Kasumi-1 (cell line): ENCODE measurements at places on chromosomes 16 and 17.

GRCh38 chr17:2092253-2092652, 37.4 kb downstream of the HIC1 start:
- DNase-seq, result no peak

DNA sequence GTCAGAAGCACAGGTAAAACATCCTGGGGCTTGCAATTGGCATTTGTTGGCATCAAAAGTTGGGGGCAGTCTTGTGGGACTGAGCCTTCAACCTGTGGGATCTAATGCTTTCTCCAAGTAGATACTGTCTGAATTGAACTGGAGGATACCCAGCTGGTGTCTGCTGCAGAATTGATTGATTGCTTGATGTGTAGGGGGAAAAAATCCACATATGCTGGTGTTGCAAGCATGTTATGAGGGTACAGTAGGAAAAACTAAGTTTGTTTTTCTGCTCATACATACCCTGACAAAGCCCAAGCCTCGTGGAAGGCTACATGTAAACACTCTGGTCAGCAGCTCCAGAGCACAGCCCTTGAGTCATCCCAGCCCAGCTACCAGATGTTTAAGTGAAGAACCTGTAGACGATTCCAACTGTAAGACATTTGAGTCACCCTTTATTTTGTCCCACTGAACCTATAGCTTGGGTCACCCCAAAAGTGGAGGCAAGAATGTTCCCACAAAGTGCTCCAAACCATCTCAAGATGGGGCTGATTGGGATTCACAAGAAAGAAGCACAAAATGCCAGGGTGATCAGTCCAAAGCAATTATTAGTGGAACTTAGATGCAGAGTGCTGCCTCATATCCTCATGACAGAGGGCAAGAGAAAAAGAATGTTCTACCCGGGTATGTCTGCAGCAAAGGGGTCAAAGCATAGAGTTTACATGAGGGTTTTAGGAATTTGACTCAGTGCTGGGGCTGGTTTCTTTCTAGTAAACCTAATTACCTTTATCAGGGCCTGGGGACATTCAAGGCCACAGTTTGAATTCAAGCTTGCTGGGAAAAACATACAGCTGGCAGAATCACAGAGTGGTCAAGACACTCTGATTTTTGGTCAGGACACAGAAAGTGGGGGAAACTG, 9.6 kb upstream of the APPBP2 start:
- no peak for DNase-seq

GRCh38 chr16:626787-627453, 3.9 kb upstream of the WFIKKN1 start:
- no peak for DNase-seq

GRCh38 chr17:33292201-33292980, 704 bp downstream of the ASIC2 start:
- DNase-seq, result no peak

GRCh38 chr16:11349599-11350276, 4.5 kb downstream of the RMI2 start:
- DNase-seq, result peak; percentile 31

GRCh38 chr16:67481561-67482232, 740 bp upstream of the ATP6V0D1 start:
- peak; percentile 25 for DNase-seq

DNA sequence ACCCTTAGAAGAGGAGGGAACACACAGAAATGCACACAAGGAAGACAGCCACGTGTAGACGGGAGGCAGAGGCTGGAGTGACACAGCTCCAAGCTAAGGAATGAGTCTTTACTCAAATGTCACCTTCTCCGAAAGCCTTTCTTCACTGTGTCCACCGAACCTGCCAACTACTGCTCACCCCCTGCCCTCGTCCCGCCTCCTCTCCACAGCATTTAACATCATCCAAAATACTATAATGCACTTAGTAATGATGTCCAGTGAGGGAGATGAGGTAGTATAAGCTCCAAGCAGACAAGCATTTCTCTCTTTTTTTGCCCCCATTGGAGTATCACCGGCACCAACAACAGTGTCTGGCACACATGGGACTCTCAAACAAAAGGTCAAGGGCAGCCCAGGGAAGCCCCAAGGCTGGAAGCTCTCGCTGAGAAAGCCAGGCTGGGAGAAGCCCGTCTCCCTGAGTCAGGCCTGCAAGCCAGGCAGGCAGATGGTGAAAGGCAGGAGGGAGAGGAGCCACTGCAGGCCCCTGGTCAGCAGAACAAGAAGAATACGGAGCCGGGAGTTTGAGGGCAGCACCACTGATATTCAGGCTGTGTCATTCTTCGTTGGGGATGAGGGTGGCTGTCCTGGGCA, 25.9 kb downstream of the ZFHX3 start:
- no peak for DNase-seq

GRCh38 chr17:50798424-50799288, 31.3 kb upstream of the ANKRD40CL start:
- DNase-seq, result no peak

GRCh38 chr16:27129401-27129800, 62.7 kb downstream of the C16orf82 start:
- DNase-seq, result no peak

GRCh38 chr17:38703742-38704605, 1.1 kb upstream of the MLLT6 start:
- DNase-seq, result peak; percentile 69

DNA sequence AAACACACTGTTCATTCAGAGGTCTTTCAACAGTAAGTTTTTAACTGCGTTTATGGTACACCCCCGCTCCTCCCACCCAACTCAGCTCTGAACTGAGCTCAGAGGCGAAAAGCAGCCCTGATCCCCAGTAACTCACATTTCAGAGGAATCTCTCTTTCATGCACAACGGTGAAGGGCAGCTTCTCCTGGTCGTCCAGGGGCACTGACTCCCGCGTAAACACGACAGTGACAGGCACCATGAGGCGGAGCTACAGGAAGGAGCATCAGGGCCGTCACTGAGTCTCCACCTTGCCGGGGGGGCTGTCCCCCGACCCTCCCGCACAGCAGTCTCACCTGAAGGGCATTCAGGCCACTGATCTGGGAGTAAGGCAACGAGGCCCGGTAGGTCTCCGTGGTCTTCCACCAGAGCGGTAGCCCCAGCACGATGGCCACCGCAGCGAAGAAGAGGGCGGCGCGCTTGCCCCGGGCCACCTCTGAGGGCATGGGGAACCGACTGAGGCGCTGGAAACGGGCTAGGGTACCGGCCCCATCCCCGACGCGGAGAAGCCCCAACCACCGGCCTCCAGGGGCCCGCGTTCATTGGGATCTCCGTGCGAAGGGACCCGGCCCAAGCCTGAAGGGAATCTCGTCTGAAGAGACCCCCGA, 486 bp downstream of the PIGS start:
- DNase-seq, result peak; percentile 25

DNA sequence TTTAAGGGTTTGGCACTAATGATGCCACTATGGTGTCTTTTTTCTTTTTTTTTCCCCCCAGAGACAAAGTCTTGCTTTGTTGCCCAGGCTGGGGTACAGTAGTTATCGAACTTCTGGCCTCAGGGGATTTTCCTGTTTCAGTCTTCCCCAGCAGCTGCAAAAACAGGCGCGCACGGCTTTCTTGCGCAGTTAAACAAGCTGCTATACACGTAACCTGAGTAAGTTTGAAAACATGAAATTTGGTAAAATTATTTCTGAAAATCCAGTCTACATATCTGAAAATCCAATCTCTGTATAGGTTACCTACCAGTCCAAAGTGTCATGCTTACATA, 11.8 kb downstream of the TEX14 start:
- DNase-seq, result no peak

DNA sequence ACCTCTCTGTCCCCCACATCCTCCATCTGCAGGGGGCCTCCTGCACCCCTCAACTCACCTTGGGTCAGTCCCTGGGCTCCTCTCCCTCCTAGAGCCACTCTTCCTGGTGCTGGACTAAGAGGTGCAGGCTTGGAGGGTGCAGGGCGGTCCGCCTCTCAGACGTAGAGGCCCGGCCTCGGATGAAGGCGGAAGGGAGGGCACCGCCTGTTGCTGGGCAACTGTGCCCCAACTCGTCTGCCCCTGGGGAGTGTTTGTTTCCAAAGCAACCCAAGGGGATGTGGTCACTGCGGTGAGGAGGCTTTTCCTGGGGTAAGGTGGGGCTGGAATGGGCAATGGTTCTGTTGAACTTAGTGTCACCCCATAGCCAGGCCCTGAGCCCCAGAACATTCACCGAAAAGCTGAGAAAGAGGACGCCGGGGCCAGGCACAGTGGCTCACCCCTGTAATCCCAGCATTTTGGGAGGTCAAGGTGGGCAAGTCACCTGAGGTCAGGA, at the start of gene C16orf54:
TSS of gene C16orf54 (minus strand) at position 138 of the 493 bp plus-strand sequence. CDS start 1,039 bp downstream, outside the sequence.
- DNase-seq, result peak; percentile 59

DNA sequence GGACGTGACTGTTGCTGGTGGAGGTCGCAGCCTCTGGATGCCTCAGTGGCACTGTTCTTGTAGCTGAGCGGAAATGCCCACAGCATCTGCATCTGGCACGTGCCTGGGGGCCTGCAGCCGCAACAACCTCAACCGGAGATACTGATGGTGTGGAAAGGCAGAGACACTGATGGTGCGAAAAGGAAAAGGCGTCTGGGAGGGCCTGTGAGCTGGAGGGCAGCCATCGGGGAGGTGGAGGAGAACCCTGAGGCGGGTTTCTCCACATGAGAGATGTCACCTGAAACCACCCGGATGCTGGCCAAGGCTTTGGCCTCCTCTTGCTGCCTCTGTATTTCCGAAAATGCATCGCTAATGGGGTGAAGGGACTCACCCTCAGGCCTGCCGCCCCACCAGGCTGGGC, 284.8 kb upstream of the WSB1 start:
- no peak for DNase-seq

- no peak for DNase-seq
Measured at GRCh38 chr17:31722251-31723056, 136.6 kb downstream of the COPRS start.

GRCh38 chr17:77490361-77491183, 349.8 kb downstream of the SEC14L1 start:
- no peak for DNase-seq

DNA sequence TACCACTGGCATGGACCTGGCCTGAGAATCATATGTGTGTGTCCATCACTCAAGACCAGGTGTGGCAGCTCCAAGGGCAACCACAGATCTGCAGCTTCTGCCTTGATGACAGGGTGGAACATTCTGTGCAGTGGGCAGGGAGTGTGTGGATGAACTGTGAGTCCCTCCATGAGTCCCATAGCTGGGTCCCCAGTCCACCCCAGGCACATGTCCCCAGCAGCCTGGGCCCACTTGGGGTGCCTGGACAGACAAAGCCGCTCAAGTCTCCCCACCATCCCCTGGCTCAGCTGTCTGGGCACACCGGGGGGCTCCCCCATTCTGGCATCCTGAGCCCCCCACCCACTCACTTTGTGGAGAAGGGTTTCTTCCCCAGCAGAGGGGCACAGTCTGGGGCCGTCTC, 4.6 kb upstream of the KRT16 start:
- DNase-seq, result no peak

GRCh38 chr16:2856061-2856670, 1.8 kb downstream of the PRSS22 start:
- no peak for DNase-seq

GRCh38 chr17:34542700-34543336, 36.6 kb upstream of the TMEM132E start:
- peak; percentile 18 for DNase-seq

DNA sequence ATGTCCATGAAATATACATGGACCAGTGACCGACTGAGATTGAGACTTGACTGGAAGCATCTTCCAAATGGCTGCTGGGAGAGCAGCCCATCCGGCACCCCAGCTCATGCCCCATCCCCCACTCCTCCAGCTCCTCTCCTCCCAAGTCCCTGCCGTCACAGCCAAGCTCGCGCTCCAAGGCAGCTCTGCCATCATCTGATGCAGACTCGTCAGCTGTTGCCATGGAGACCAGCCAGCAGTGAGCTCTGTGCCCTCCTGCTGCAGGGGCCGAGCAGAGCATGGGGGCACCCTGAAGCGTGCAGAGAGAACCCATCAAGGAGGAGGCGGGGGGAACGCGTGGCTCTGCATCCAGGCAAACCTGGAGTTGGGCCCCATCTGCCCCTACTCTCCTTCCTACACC, 74.5 kb upstream of the TNRC6C start:
- DNase-seq, result no peak

DNA sequence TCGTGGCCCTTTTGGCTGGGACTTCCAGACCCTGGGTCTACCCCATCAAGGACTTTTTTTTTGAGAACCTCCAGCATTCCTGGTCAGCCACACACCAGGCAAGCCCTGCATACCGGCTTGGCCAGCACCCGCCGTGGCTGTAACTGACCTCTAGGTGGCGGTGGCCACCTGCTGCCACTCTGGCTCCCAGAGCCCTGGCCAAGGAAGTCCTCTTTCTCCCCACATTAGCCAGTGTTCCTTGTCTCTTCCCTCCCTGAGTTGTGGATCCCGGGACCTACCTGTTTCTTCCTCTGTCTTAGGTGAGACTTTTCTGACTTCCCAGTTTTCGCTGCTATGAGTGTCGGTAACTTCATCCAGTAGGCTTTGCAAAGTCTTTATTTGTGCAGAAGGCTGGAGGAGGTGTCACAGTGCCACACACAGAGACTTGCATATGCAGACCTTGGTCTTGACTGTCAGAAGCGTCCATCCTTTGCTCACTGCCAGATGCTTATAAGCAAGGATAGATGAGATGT, 348.3 kb downstream of the CPPED1 start:
- peak; percentile 11 for DNase-seq

DNA sequence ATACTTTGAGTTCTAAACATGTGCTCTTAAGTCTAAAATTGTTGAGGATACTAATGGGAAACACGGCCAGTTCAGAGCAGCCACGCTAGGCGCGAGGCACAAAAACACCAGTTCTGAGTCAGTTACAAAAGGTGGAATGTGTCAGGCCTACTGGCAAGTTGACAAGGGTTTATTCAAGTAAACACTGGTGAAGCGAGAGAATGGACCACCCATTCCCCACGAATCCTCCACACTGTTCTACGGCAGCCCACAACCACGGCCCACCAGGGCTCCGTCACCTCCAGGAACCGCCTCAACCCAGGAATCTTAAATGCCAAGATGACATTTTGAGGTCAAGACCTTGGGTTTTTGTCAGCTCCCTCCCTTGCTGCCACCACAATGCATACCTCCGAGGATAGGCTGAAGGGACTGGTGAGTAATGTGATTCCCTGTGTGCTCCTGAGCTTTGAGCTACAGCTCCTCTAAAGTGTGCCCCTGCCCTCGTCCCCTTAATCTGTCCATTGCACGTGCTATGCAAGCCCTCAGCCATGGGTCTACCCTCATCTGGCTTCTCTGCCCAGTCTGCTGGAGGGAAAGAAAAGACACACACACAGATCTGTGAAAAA, 28.5 kb upstream of the TRAP1 start:
- DNase-seq, result no peak

- peak; percentile 26 for DNase-seq
Measured at GRCh38 chr17:50266384-50267073, 7.7 kb upstream of the TMEM92 start.

DNA sequence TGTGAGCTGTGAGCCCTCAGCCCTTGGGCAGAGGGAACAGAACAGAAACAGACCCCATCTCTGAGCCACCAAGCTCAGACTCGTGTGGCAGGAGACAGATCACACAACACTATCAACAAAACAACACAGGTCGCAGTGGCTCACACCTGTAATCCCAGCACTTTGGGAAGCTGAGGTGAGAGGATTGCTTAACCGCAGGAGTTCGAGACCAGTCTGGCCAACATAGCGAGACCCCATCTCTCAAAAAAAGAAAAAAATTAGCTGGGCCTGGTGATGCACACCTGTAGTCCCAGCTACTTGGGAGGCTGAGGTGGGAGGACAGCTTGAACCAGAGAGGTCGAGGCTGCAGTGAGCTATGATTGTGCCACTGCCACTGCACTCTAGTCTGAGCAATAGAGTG, 5.5 kb upstream of the QPRT start:
- DNase-seq, result no peak
